ENCODE measurements at places on chromosomes 7 and 10.
A peak's percentile ranks its signal among the peaks of the same experiment; 100 is the strongest.

- DNase-seq = no peak
Measured at GRCh38 chr7:108104324-108104723, 25.8 kb downstream of the LAMB4 start.

GRCh38 chr10:102230861-102231356 is 4.8 kb downstream of the ELOVL3 start:
- DNase-seq = peak; percentile 61

DNA sequence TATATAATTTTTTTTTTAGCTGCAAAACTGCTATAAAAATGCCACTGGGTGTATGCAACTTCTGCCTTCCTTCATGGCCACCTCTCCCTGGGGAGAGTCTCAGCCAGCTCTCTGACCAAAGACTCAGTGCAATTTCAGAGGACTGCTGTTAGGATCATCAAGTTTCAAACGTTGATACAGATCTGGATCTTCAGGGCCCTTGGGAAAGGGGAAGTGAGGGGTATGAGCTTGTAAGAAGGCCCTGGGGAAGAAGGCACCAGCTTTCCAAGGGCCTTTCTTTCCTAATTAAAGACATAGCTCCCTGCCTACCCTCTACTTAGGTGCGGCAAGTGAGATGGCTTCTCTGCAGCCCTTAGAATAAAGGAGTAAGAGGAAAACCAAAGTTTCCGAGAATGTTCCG is 130.4 kb downstream of the CUL2 start:
- DNase-seq = no peak

- DNase-seq = no peak
Measured at GRCh38 chr10:132138133-132138532, 48.6 kb upstream of the DPYSL4 start.

DNA sequence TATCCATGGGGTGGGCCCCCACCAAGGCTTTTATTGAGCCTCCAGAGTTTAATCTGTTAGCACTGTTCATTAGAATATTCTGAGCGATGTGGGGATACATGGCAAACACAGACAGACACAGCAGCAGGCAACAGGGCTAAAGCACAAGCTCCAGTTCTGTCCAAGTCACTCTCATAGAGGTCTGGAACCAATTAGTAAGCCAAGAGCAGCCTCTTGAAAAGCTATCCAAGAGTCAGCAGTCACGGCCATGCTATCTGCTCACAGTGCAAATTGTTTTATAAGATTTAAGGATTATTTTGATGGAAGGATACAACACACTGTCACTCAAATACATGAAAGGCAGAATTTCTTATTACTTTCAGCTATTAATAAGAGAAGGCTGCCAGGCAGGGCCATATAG is 86.4 kb upstream of the DGKB start:
- DNase-seq = no peak
